Stimulated activated CD4-positive, alpha-beta T cell treated with anti-CD3 and anti-CD28 coated beads, Interleukin-1b, Interleukin-23, amount 100 ng/mL, for 4 hours (primary cell): ENCODE measurements at places on chromosomes 5 and 9.

- DNase-seq, result peak; percentile 22
These were observed 4.9 kb downstream of the TRAF1 start for GRCh38 chr9:120921661-120922181.

DNA sequence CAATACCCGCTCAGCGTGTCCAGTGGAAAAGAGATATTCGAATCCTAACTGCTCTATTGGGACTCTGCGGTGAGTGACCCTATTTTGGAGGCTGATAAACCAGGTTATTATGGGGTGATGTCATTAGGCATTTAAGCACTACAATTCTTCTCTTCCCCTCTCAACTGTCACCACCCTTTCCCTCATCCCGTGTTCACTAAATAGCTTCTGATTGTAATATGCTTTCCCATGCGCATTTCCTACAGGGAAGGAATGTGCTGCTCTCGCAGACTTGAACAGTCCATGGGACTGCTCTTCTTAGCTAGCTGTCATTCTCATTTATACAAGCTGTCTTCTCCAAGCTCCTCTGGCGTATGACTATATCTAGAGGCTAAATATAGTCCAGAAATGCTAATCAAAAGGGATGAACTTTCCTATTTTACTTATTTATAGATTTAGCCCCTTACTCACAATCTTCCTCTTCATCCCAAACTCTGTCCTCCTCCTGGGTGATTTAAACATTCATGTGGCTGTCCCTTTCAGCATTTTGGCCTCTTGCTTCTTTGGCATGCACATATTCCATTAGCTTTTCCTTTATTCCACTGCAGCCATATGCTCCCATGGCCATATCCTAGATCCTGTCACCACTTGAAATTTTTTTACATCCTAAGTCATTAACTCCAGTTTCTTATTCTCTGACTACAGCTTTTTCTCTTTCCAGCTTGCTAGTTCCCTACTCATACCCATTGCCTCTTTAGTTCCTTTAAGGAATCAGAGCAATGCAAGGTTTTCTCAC, 39.6 kb upstream of the CSNK1G3 start:
- no peak for DNase-seq

- DNase-seq, result no peak
These were observed 1.7 kb upstream of the TSLP start for GRCh38 chr5:111069839-111070238.

- no peak for DNase-seq
These were observed 124.1 kb upstream of the STC2 start for GRCh38 chr5:173452119-173452905.

GRCh38 chr5:135739383-135739981, 95.0 kb upstream of the SLC25A48 start:
- no peak for DNase-seq

- DNase-seq, result no peak
These were observed 1.4 kb downstream of the KCNV2 start for GRCh38 chr9:2718698-2719033.

DNA sequence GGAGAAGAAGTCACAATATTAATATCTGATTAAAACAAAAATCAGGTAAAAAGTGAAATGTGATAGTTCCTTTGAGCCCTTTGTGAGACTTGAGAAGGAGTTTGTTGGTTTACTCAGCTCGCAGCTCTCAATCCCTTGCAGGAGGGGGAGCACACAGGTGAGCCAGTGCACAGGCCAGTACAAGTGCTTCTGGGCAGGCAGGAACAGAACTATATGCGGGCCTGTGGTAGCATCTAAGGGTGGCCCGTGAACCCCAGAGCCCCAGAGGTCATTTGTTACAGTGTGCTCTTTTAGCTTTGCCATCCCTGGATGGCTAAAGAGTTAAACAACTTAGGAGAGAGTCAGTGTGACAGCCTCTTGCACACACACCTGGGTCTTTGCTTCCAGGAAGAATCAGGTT, 215.3 kb upstream of the EDIL3 start:
- no peak for DNase-seq

DNA sequence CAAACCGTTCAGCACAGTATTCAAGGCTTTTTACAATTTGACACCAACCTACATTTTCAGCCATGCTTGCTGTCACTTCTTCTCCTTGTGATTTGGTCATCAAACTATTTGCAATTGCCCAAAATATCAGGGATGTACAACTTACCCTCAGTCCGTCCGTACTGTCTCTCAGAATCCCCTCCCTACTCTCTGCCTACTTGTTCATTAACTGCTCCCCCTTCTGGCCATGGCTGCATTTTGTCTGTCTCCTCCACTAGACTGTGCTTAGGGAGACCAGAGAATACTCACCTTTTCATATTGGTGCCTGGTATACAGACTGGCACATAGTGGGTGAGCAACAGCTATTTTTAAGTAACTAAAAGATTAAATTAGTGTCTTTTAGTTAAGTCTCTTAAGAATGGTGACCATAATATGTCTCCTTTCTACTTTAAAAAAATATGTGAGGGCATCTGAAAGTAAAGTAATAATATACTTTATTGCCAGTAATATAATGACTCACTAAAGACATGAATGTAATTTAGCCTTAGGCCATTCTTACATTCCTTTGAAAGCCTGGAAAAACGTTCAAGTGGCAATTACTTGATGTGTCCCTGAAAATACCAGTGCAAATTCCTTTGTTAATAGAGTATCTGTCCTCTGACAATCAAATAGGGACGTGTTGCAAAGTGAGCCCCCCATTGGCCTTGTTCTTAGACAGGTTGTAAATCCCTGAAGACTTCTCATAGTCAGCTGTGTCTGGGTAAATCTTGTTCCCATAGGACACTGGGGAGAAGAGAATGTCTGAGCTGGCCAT, 27.8 kb downstream of the PRLR start:
- DNase-seq, result peak; percentile 18

DNA sequence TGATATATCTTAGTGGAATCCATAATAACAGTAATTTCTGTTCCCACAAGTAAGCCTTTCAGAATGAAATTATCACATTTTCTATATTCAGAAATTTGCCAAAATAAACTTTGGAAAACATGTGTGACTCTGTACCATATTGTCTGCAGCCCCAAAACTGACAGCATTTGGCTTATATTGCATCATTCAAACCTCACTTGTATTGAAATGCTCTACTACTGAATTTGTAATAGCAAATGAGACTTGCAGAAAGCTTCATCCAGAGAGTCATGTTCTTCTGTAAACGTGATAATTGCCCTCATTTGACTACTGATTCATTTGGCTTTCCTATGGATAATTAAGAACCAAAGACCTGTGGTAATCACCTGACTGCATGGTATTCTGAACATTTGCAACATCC, 1249.5 kb upstream of the CDH18 start:
- no peak for DNase-seq

DNA sequence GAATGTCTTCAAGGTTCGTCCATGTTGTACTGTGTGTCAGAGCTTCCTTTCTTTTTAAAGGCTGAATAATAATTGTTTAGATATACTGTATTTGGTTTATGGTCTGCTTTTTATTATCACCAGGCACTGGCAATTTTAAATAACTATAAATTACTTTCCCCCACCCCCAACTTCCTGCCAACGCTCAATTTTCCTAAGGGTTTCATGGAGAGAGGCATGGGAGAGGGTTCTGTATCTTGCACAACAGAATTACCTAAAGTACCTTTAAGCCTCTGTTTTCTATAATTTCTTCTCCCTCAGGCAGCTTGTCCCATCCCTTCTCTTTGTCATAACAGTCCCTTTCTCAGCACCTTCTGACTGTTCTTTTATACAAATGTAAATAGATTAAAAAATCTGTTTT, 10.4 kb downstream of the PSAT1 start:
- no peak for DNase-seq

DNA sequence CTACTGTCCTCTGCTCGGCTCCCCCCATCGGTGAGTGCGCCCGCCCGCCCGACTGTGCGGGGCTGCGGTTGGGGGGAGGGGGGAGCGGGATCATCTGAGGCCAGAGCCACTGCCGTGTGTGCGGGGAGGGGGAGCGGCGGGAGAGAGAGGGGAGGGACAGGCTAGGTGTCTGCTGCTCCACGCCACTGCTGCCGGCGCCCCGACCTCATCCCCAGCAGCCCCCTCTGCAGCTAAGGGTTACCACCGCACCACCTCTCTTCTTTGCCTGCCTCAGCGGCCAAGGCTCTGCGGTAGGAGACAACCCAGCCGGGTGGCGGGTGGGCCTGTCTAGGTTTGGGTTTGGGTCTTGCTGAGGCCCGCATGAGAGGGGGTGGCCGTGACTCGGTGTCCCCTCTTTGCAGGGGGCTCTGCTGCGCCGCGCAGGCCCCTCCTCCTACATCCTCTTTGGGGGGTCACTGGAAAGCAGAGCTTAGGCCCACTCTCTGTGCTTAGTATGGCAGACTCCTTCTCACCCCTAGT, 670 bp upstream of the PURA start:
- DNase-seq, result peak; percentile 15

DNA sequence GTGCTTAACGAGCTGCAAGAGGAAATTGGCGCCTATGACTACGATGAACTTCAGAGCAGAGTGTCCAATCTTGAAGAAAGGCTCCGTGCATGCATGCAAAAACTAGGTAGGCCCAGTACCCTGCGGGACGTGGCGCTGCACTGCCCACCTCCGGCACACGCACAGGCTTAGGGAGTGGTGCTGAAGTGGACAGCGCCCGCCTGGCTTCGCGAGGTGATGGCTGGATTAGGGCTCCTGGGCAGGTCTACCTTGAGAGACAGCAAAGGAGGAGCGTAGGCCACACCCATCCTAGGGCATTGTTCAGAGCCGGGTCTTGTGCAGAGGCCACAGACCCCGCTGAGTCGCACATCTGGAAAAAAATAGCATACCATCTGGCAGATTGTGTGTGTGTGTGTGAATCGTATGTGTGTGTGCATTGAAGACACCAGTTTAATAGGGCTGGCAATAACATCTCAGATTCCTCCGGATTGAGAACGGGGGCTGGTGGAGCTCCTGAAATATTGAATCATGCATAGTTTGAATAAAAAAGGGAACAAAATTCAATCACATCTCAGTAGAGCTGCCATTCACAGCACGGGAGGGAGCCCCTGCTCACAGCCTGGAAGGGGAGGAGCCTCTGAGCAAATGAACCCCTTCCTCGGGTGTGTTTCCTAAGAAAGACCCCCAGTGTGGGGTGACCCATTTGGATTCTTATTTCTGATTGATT, 11.1 kb downstream of the OLFM1 start:
- DNase-seq, result no peak

- no peak for DNase-seq
These were observed 488.0 kb downstream of the PRELID2 start for GRCh38 chr5:145347026-145347616.

DNA sequence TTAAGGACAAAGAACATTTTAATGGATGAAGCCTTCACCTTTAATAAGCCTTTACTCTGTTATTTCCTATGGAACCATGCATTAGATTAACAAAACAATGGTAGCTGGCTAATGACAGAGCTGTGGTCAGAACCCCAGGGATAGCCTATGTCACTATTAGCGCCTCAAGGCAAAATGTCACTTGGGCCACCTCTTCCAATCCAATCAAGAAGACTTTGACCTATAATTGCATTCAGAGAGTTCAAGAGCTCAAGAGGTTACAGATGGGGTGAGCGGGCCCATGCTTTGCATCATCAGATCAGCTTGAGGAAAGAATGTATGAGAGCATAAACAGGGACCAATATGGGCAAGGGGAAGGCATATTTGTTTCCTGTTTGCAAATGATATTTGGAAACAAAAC, 425.1 kb downstream of the ARHGEF28 start:
- DNase-seq, result no peak

DNA sequence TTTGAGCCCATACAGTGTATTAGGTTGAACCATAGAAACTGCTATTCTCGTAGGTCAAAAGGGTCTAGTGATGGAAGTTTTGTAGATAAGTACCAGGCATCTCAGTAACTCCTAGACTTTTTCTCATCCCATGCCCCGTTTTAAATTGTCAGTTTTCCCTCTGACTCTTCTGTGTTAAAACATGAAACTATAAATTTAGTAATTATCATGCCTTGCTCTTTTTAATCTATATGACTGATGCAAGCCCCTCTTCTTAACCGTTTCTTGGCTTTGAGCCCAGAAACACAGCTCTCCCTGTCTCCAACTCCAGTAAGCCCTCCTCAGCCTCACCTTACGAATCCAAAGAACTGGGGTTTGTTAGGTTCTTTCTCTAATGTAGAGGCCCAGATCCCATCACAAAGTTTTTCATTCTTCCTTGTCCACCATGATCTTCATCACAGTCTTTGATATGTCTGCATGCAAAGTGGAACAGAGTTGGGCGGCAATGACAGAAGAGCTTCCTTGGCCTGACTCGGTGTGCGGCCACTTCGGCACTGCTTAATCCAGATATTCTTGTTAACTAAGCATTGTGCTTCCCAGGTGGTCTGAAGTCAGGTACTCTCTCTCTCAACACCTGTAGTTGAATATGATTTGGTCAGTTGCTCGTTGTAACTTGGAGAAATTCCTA, 21.1 kb downstream of the RGMB start:
- no peak for DNase-seq

DNA sequence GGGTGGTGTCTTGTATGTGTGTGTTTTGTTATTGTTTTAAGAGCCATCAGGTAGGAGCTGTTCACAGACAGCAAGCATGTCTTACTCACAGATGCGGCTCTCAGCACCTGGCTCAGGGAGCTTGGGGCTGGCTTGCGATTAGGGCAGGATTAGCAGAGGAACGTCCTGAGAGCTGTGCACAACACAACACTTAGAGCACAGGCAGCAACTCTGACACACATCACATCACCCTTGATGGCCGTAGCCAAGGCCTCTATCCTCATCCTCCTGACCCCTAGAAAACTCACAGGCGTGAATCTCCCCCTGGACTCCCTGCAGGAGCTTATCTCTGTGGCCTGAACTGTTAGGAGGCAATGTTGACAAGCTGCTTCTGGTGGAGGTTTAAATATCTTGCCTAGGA, 7.1 kb upstream of the IL17B start:
- DNase-seq, result no peak

GRCh38 chr5:16508730-16509531, 43.3 kb upstream of the ZNF622 start:
- DNase-seq, result no peak

DNA sequence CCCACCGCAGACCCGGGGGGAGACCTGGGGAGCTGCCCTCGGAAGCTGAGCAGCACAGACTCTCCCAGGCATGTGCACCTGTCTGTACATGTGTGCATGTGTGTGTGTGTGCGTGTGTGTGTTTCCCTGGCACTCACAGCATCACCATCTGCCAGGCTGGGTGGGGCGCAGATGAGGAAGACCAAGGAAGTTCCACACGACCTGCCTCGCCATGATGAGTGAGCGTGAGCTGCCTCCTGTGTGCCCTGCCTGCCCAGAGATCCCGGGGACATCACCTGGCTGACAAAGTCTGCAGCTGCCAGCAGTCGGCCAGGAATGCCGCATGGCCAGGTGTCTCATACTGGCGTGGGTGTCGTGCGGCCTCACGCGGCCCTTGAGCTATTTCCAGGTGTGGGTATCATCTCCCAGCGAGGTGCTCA, 4.0 kb upstream of the GPSM1 start:
- no peak for DNase-seq

DNA sequence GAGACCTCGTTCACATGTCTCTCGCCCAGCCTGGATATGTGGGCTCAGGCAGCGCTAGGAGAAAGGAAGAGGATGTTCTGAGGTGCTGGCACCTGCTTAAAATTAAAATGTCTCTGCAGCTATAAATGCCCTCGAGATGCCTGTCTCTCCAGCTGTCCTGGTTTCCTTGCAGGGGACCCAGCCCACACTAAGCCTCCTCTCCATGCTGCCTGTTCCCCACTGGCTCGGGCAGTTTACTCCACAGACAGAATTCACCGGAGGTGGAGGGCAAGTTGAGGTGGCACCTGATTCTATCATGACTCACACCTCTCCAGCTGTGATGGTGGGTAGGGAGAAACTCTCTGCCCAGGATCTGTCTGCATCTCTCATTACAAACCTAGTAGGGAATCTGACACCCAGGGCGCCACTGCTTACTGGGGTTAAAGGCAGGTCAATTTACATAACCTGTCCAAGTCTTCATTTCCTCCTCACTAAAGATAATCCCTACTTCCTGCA, 420.9 kb downstream of the SPOCK1 start:
- no peak for DNase-seq
